ENCODE measurements at places on chromosomes 2 and 18.

GRCh38 chr2:172578054-172578453, 22.2 kb downstream of the PDK1 start:
- peak; percentile 15 for DNase-seq

- DNase-seq = no peak
These were observed 116.2 kb downstream of the EML6 start for GRCh38 chr2:54839461-54840255.

GRCh38 chr18:56995579-56996188, 151.2 kb upstream of the BOD1L2 start:
- no peak for DNase-seq

- DNase-seq = no peak
These were observed 39.2 kb downstream of the FECH start for GRCh38 chr18:57547260-57547659.

DNA sequence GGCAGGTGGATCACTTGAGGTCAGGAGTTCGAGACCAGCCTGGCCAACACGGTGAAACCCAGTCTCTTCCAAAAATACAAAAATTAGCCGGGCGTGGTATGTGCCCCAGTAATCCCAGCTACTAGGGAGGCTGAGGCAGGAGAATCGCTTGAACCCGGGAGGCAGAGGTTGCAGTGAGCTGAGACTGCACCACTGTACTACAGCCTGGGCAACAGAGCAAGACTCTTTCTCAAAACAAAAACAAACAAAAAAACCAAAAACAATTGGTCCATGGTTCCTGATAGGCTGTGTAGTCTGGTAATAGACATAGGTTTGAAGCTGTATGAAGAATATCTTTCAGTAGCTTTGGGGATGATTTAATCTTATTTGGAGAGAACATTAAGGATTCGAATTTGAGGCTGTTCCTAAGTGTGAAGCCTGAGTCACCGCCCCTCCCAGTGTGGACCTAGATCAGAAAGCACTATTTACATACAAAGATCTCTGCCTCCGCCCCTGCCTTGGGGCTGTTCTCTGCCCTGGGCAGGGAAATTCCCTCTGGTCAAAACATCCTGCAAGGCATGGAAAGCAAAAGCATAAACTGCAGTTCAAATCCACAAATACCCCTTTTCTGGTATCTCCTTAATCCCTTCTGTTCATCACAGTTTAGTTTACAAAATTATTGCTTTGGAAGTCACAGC, 52.8 kb upstream of the PMAIP1 start:
- peak; percentile 80 for DNase-seq

GRCh38 chr2:183124222-183124956, at the start of gene NUP35:
NUP35 (plus strand) TSS chr2:183124443; CDS start chr2:183124458, 15 bp downstream.
- DNase-seq = peak; percentile 94

GRCh38 chr2:54524226-54524991, 68.3 kb downstream of the SPTBN1 start:
- peak; percentile 83 for DNase-seq

GRCh38 chr2:143843686-143844085, 676.2 kb downstream of the ZEB2 start:
- no peak for DNase-seq

GRCh38 chr2:25230198-25230947, 62.0 kb upstream of the POMC start:
- no peak for DNase-seq

GRCh38 chr18:42929181-42929580, 186.3 kb downstream of the RIT2 start:
- DNase-seq = no peak

DNA sequence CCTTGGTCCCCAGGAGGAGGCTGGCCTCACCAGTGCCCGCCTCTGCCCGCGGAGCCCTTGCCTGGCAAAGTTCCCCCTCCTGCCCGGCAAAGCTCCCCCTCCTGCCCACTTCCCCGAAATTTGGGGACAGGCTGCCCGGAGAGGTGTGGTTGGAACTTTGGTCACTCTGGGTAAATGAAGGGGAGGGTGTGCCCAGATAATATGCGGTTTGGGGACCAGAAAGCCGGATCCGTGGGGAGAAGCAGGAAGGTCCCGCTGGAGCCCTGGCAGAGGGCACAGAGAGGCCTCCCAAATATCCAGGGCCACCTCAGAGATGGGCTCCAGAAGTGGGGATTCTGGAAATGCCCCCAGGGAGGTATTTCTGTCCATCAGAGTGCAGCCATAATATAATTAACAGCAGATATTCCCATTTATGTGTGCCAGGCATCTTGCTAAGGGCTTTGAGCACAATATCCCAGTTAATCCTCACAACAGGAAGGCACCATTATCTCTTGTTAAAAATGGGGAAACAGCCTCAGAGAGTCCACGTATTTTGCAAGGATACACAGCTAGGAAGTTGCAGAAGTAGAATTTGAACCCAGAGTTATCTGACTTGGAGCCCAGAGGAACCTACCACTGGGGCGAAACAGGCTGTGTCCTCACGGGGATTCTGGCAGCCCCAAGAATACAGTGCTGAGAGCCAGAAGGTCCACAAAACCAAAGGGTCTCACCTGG, 914 bp downstream of the STEAP3 start:
- peak; percentile 35 for DNase-seq

GRCh38 chr18:48951448-48952286, 902 bp upstream of the SMAD7 start:
- peak; percentile 92 for DNase-seq

DNA sequence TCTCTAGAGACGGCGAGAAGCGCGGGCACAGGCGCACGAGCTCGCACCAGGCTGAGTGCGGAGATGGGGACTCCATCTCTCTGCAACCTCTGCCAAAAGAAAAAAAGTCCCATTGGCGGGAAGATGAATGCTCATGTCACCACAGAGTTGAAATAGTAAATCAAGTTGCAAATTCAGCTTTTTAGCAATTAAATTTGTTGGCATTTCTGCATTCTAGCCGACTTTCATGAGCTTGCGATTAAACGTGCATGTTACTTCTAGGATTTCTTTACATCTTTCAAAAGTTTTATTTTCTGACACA, 588 bp downstream of the CHAC2 start:
- DNase-seq = peak; percentile 16

DNA sequence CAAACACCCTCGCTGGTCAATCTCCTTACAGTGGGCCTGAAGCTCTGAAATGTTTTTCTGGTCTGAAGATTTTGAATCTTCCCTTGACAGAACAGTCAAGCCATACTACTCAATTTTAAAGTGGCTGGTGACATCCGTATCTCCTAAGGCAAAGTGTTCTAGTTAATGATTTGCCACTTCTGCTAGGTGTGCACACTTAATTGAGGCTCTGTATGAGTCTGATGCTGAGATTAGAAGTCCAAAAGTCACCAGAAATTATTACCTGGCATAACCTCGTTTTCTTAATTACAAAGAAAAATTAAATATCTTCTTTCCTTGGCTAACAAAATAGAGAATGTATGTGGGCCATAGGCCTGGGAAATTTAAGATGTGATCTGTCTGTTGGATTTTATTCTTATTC, 104.1 kb downstream of the DPP10 start:
- DNase-seq = no peak

DNA sequence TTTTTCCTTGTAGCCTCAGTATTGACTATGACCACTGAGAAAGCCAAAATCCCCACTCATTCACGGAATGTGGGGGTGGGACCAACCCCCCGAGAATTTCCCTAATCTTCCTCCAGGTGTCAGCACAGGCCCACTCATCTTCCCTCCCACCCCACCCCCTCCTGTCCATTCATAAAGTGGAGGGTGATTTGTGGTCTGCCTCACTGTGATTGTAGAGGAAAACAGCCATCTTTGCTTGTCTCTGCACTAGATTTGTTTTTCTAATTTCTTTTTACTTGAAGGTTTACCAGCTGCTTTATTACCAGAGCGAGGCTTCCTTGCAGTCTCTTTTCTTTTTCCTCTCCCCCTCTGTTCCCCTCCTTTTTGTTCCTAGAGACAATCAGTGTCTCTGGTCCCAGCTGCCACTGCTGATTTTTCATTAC, 171.8 kb downstream of the ICOS start:
- peak; percentile 14 for DNase-seq

DNA sequence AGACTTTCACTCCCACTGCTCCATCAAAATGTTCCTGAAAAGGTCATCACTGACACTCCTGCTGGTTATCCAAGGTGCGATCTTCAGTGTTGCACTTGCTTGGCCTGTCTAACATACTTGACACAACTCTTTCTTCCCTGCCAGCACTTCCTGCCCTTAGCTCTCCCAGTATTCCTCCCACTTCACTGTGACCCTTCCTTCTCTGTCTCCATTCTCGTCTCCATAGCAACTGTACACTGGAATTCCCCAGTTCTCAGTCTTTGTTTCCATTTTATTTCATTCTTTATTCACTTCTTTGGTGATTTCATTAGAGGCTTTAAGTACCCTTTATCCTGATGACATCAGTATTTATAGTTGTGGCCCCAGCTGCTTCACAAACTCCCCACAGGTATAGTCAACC, 333.0 kb downstream of the IRS1 start:
- DNase-seq = no peak

DNA sequence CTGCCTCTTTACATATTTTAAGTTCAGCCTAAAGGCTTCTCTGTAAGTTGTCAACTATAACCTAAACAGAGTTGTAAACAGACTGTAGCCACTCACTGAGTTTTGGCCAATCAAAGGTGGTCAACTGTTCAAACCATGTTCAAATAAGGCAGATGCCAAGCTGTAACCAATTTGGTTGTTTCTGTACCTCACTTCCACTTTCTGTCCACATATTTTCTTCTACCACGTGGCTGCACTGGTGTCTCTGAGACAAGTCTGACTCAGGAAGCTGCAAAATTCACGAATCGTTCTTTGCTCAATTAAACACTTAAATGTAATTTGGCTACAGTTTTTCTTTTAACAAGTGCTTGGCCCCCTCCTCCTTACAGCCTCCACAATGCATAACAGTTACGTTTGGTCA, 555.2 kb downstream of the CNTNAP5 start:
- DNase-seq = no peak

DNA sequence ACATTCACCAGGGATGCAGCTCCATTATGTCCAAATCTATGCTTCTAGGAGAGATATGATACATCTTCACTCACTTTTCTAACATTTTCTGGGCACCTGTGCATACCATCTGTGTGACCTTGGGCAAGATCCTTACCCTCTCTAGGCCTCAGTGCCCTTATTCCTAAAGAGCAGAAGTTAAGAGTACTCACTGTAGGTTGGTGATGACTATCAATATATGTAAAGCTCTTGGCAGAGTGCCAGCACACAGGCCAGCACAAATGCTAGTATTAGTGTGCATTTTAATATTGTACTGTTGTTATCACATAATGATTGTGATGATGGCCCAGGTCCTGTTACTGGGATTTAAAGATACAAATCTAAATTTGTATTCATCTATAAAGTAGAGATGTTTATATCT, 199.2 kb downstream of the RAD51AP2 start:
- no peak for DNase-seq

DNA sequence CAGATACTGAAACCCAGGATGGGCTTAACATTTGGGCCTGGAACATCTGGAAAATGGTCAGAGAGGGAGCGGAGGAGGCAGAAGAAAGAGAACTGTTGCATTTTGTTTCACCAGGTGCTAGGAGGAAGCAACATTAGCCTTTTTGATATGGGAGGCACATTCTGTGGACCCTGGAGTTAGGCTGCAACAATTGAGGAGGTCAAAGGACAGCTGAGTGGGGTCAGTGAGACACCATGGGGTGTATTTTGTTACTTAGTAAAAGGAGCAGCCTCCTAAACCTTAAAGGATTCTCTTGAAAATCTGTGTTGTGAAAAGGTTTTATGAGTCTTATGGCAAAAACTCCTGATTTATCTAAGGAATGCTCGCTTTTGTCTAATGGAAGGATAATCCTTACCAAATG, 124.9 kb downstream of the GREB1L start:
- DNase-seq = no peak

DNA sequence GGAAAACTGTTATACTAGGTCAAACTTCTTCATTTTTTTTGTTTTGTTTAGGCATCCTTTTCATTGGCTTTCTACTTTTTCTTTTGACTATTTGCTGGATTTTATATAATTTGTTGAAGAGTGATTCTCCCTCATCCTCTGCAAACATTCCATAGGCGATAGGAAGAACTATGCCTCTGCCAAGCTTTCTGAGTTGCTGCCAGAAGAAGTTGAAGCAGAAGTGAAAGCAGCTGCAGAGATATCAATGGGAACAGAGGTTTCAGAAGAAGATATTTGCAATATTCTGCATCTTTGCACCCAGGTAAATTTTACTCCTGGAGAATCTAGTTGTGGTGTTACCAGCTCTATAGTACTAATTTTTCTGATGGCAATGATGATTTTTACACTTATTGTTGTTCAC, 25.4 kb downstream of the NOP58 start:
- DNase-seq = no peak

DNA sequence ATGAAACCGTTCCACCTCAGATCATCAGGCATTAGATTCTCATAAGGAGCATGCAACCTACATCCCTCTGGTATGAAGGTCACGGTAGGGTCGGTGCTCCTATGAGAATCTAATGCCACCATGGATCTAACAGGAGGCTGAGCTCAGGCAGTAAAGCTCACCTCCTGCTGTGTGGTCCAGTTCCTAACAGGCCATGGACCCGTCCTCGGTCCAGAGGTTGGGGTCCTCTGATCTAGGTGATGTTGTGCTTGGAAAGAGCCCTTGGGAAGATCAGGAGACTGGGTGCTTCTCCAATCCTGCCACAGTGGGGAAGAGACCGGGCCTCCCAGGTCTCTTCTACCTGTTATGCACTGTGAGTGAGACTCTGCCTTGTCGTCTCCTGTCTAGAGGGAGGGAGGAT, 104.6 kb downstream of the ACKR3 start:
- DNase-seq = no peak

- DNase-seq = no peak
These were observed 402.3 kb upstream of the GYPC start for GRCh38 chr2:126253669-126254068.

- DNase-seq = peak; percentile 53
These were observed 616 bp downstream of the RNPEPL1 start for GRCh38 chr2:240568678-240569522.

DNA sequence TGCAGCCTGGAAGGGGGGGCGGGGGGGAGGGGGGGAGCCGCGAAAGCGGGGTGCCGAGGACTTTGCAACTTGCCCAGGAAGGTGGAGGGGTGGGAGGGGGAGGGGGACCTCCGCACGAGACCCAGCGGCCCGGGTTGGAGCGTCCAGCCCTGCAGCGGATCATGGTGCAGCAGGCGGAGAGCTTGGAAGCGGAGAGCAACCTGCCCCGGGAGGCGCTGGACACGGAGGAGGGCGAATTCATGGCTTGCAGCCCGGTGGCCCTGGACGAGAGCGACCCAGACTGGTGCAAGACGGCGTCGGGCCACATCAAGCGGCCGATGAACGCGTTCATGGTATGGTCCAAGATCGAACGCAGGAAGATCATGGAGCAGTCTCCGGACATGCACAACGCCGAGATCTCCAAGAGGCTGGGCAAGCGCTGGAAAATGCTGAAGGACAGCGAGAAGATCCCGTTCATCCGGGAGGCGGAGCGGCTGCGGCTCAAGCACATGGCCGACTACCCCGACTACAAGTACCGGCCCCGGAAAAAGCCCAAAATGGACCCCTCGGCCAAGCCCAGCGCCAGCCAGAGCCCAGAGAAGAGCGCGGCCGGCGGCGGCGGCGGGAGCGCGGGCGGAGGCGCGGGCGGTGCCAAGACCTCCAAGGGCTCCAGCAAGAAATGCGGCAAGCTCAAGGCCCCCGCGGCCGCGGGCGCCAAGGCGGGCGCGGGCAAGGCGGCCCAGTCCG, 540 bp downstream of the SOX11 start:
- no peak for DNase-seq

GRCh38 chr2:134773759-134774742, 55.3 kb upstream of the TMEM163 start:
- no peak for DNase-seq
